RKO (cell line): ENCODE measurements at places on chromosomes 1 and 21.

- DNase-seq, result no peak
Observed at GRCh38 chr1:221782970-221783369, 41.1 kb upstream of the DUSP10 start.

- DNase-seq, result no peak
Observed at GRCh38 chr1:156191292-156191964, 2.5 kb upstream of the SLC25A44 start.

DNA sequence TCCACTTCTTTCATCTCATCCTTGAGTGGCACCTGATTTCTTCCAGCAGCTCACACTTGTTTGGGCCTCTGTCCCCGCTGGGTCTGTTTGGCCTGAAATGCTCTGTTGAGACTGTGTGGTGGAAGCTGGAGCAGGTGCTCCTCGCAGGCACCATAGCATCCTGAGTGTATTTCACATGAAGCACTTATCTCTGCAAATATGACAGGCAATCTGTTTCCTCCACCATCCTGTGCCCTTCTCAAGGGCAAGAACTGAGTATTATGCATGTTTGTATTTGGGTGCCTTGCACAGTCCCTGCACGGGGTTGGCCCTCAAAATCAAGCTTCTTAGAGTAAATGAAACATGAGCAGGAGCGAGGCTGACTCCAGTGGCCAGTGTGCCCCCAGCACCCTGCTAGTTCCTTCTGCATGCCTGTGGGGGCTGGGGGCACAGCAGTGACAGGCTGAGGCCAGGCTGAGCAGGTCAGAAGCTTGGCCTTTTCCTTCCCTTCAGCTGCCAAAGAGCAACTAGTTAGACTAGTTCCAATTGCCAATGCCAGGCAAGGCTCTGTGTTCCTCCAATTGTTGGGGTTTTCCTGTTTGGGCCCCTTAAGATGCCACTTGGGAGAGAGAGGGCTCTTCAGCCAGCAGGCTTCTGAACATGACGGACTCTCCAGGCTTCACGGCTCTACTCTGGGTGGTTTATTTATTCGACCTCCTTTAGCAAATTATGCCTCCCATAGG lies 129.6 kb upstream of the ATP1A1 start:
- DNase-seq, result no peak

GRCh38 chr21:39040494-39041110 lies 142.6 kb downstream of the PSMG1 start:
- DNase-seq, result no peak

DNA sequence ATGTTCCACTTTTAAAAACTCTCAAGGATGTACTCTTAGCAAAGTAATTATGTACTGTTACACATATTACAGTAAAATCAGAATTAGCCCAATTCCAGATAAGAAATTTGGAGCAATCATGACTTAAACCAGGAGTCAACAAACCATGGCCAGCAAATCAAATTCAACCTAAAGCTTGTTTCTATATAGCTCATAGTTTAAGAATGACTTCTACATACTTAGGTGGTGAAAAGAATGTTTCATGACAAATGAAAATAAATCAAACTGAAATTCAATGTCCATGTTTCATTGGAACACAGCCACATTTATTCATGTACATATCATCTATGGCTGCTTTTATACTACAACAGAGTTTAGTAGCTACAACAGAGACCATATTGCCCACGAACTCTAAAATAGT lies 35.1 kb downstream of the FRRS1 start:
- peak; percentile 21 for DNase-seq

- DNase-seq, result peak; percentile 58
Observed at GRCh38 chr1:225299624-225300023, 128.2 kb downstream of the LBR start.

GRCh38 chr21:46172863-46173528 lies 11.3 kb downstream of the SPATC1L start:
- DNase-seq, result no peak

GRCh38 chr1:36572142-36572715 lies 89.5 kb upstream of the CSF3R start:
- no peak for DNase-seq

DNA sequence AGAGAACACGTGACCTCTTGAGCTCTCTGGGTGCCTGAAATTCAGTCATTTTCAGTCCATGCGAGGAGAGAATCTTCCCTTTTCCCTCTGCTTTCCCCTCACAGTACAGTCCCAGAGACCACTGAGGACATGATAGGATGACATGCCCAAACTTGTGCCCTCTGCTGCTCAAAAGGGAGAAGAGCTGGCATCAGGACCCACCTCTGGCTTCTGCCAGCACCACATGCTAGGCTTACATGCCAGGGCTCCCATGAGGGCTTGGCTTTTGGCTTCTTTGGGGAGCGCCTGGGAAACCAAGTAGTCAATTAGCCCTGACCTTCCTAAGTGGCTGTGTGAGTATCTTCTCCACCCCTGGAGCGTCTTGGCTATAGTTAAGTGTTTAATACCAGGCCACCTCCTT lies 13.8 kb upstream of the KCNQ4 start:
- peak; percentile 28 for DNase-seq

GRCh38 chr1:234680331-234680904 lies 70.4 kb upstream of the IRF2BP2 start:
- DNase-seq, result no peak

DNA sequence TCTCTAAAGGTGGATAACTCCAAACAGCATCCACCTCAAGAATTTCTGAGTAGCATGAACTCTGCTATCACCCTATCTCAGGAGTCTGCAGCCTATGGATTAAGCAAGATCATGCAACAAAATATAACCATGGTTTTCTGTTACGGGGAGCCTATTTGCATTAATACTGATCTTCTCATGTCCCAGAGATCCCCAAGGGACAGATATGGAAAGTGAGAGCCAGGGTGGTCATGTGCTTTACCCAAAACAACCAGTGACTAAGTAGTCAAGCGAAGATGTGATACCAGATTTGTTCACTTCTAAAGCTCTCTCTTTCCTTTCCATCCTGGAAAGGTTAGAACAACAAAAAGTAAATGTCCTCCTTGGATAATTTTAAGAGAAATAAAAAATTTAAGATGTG lies 125.1 kb downstream of the PRRX1 start:
- DNase-seq, result no peak

DNA sequence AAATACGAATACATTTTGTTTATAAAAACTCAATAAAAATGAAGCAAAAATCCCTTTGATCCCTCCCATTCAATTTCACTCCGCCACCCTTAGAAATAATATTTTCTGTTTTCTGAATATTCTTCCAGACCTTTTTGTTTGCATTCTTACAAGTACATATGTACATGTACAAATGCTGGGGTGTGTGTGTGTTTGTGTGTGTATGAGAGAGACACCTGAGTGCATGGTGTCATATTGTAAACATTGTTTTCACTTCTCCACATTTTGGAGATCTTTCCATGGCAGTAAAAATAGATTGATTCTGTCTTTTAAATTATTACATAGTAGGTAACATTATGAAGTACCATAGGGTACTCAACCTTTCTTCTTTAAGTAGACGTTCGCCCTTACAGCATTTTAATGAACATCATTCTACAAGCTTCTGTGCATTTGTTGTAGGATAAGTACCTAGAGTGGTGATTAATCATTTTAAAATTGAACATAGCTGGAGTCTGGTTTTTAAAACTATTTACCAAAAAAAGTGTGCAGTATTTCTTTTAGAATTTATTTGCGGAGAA lies 1.3 kb upstream of the MPC2 start:
- DNase-seq, result no peak

GRCh38 chr21:25296252-25296651 lies 311.0 kb downstream of the MRPL39 start:
- DNase-seq, result no peak

DNA sequence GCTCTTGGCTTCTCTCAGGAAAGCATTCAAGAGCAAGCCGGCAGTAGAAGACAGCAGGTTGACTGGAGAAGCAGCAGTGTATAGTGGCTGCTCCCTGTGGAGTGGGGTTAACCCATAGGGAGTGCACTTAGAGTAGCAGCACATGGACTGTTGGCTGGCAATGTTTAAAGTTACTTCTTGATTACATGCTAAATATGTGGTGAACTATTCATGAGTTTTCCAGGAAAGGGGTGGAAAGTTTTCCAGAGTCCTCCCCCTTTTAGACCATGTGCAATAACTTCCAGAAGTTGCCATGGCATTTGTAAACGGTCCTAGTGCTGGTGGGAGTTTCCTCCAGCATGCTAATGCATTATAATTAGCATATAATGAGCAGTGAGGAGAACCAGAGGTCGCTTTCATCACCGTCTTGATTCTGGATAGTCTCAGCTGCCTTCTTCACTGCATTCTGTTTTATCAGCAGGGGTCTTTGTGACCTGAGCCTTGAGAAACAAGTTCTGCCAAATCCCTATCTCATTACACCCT lies 131.8 kb downstream of the CCDC185 start:
- DNase-seq, result no peak

DNA sequence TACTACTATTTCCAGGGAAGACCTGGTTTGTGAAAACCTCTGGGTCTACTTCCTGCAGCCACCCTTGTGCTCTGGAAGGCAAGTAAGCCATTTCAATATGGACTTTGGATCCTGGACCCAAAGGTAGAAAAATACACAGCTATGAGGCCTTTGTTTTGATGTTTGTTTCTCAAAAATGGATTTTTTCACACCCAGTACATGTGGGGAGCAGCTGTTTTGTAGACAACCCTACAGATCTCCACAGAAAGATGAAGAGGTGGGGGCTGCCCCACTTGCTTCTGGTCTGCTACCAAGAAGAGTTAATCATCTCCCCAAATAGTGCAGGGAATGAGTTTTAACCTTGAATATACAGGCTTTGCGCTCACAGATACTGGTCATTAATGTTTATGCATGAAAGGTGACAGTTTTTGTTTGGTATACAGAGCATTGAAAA lies 29.2 kb downstream of the ZNF281 start:
- DNase-seq, result no peak

GRCh38 chr1:25922056-25922970 lies 16.1 kb upstream of the STMN1 start:
- DNase-seq, result no peak

DNA sequence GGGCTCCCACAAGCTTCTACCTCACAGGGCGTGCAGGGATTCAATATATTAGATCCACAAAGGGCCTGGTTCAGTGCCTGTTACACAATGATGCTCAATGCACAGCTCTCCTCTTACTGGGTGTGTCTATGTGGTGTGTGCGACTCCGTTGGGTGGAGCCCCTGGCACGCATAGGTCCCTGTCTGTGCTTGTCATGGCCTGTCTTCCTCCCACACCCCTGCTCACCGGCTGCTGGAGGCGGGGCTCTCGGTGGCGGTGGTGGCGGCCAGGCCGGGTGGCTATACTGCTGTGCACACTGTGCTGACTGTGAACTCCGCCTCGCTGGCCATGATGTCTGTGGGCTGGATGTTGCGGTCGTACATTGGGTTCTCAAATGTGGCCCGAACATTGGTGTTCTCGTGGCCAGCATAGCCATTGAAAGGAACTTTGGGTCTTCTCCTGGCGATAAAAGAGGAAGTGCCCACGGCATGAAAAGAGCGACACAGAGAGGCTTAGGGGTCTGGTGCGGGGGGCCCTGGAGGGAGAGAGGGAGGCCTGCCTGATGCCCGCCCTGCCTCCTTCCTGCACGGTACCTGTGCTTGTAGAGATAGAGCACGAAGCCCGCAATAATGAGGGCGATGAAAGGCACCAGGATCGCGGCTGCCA lies 46.9 kb downstream of the ZSCAN20 start:
- DNase-seq, result no peak

GRCh38 chr1:108595507-108595906 lies 35.6 kb downstream of the EEIG2 start:
- DNase-seq, result no peak

DNA sequence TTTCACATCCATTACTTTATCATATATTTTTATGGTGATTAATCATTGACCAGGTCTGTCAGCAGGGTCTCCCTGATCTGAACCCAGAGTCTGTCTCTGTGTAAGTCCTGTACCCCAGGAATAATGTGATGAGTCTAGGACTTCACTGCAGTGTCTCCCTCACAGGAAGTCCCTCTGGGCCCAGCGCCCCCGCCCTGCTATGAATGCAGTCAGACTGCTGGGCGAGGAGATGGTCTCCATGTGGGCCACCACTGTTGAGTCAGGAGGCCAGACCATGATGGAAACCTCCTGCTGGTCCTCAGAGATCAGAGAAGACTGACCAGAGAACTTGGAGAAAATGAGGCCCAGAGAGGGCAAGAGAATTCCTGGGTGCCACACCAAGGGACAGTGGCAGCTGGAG lies 9.5 kb downstream of the TMEM222 start:
- DNase-seq, result no peak

DNA sequence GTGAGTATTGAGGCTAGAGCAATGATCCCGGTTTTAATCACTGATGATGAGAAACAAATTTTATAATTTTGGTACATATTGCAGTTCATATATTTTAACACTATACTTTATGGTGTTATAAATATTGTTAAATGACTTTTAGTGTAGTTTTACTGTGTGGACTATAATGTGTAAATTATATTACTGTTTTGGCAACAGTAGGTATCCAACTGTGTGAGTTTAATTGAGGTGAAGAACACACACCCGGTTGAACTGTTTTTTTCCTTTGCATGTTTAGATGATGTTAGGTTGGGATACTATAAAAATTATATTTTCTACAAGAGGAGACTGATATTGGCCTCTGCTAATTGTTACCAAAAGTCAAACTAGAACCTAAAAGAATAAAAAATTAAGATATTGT lies 166.5 kb downstream of the SDCCAG8 start:
- DNase-seq, result no peak

- no peak for DNase-seq
Observed at GRCh38 chr21:34946385-34946840, 102.7 kb downstream of the RUNX1 start.

- DNase-seq, result no peak
Observed at GRCh38 chr1:206833801-206834200, 31.6 kb upstream of the IL20 start.
